ENCODE measurements at places on chromosomes 16 and 17.

DNA sequence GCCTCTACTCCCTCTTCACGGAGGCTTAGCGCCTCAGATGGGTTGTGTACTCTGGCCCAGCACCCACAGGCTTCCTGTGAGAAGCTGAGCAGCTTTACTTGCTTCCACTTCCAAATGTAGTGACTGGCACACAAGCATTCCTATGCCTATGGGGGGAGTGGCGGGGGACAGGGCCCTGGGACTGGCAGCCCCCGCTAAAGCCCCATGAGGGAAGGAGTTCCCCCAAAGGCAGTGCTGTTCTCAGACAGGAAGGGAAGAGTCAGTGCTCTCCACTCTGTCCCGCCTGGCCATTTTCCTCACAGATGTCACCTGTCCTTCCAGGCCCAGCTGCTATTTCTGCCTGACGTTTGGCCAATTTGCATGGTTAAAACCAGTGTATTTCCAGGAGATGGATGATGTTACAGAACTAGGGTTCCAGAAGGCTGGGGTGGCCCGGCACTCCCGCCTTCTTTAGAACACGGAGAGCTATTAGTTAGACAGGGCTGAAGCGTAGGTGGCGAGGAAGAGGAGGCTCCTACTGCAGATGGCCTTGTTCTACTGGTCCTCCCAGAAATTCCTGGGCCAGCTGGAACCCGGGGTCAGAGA is 83.9 kb upstream of the FBXO47 start:
- no peak for DNase-seq

GRCh38 chr16:78962457-78962929 is 638.0 kb downstream of the MAF start:
- DNase-seq, result no peak

GRCh38 chr17:7383742-7384488 is 3.0 kb downstream of the TNK1 start:
- DNase-seq, result peak; percentile 55

DNA sequence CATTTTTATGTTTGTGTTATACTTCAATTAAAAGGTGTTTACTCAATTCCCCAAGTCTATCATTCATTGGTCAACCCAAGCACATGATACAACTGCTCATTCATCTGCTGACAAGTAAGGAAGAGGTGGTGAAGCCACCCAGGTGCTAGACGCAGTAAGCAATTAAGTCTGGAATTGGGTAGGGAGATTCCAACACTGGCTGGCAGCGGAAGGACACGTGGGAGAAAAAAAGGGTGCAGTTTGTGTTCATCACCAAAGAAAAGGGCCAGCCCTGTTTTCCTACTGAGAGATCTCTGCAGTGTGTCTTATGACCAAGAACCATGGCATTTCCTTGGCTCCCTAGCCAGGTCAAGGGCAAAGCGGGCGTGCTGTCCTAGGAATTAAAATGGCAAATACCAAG is 11.8 kb upstream of the ZNF23 start:
- no peak for DNase-seq

DNA sequence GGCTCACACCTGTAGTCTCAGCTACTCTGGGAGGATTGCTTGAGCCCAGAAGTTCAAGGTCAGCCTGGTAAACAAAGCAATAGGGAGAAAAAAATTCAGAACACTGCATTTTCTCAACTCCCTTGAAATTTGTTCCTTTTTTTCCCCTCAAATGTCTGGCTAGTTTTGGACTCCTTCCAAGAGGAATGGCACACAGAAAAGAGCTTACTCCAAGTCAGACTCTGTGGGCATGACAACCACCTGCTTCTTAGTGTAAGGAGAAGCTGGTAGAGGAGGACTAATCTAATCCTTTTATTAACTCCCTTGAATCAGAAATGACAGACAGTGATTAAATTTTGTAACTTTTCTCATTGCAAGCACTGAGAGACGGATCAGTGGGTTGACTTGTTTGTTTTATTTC is 27.9 kb upstream of the HYDIN start:
- no peak for DNase-seq

- no peak for DNase-seq
Measured at GRCh38 chr16:2482708-2483534, 8.0 kb downstream of the TBC1D24 start.

DNA sequence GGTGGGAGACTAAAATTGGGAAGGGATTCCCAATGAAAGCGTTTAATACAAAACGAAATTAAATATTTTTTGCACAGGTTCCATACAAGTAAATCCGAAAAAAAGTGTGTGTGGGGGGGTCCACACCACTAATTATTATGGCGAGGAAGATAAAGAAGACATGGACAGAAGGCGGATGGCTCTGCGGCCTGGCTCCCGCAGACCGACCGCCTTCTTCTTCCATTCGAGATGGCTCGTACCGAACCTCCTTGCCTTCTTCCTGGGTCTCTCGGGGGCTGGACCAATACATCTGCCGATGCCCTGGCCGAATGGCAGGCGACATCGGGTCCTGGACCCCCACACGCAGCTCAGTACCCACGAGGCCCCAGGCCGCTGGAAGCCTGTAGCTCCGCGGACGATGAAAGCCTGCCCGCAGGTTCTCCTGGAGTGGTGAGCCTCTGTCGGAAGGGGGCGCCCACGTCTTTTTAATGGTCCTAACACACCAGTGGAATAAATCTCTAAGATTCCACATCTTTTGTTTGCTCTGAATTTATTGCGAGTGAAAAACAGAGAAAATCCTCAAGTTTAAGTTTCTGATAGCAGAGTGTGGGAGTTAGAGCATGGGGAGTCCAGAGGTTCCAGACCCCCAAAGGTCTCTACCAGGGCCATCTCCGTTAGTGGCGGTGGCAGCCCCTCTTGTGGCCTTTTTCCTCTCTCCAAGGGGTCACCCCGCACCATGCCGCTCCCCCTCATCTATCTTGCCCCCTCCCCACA is 1.4 kb downstream of the PRAC2 start:
- peak; percentile 85 for DNase-seq

DNA sequence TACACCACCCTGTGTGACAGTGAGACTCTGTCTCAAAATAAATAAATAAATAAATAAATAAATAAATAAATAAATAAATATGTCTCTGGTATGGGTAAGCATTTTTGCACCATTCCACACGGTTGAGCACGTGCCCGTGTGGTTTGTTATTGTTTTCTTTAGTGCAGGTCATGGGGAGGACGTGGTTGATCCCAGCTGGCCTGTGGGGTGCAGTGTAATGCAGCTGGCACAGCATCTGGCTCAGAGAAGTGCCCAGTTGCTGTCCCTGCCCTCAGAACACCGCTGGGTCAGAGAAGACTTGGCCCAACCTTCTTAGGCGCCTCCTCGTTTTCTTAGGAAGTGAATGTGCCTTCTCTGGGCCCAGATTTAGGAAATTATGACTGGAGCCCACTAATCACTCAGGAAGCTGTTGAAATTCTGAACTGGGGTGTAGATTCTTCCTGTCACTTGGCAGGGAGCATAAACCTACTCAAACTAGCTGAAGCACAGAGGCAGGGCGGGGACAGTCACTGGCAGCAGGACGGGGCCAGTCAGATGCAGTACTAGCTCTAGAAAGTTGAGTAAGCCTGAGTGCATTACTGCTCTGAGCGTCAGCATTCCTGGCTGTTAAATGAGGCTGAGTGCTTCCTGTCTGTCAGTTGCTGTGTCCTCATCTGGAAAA is 85.9 kb downstream of the SNX29 start:
- DNase-seq, result no peak

DNA sequence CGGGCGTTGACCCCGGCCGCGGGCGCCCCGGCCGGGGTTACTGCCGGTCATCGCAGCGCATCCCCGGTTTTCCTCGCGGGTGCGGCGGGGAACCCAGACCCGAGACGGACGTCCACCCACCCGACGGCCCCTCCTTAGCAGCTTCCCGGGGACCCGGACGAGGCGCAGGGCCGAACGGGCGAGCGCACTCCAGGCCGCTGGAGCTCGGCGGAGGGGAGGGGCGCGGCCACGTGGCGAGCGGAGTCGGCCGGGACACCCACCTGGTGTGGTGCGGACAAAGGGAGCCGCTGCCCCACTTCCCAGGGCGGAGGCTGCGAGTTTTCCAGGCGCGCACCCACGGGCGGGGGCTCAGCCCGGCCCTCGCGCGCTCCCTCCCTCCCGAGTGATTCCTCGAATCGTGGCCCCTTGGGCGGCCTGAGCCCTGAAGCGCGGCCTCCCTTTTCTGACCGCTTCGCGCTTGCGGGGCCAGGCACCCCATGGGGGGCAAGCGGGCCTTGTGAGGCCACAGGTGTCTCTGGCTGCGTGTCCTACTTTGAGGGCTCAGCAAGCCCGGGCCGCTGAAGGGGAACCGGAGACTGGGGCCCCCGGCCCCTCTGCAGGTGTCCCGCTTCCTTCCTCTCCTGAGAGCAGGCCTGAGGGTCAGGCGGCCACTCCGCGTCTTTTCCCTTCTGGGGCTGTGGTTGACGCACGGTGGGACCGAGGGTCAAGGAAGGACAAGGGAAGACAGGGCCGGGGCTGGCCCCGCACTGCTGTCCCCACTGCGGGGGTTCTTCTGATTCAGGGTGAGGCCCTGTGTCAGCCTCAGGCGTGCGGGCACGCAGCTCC is 1.1 kb upstream of the FASN start:
- DNase-seq, result no peak

DNA sequence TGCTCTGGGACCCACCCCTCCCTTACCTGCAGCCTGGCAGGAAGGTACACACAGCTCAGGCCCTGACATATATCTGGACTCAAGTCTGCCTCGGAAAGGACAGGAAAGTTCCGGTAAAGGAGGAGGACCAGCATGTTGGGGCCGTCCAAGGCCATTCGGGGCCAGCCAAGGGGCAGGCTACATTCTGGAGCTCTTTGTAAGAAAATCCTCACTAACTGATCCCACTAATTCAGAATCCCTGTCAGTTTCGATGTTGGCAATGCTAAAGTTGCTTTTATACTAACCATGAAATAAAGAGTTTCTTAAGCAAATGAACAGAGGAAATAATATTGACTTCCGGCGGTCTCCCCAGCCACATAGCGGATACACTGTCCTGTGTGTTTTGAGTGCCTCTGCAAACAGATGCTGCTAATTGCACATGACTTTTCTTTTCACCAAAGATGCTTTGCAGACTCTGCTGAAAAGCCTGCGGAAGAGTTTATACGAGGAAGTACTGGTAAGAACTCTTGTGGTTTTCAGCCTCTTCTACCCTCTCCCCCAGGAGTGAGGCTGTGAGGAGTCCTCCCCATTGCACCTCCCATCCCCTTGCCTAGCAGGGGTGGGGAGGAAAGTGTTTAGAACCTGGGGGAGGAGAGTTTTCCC is 54.8 kb downstream of the PLXDC1 start:
- DNase-seq, result no peak

DNA sequence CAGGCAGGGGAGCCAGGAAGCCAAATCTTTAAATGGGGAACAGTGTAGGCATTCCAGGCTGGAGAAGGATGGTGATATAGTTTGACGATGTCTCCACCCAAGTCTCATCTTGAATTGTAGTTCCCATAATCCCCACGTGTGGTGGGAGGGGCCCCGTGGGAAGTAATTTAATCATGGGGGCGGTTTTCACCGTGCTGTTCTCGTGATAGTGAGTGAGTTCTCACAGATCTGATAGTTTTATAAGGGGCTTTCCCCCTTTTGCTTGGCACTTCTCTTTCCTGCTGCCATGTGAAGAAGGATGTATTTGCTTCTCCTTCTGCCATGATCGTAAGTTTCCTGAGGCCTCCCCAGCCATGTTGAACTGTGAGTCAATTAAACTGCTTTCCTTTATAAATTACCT is 28.8 kb downstream of the GINS3 start:
- DNase-seq, result no peak

DNA sequence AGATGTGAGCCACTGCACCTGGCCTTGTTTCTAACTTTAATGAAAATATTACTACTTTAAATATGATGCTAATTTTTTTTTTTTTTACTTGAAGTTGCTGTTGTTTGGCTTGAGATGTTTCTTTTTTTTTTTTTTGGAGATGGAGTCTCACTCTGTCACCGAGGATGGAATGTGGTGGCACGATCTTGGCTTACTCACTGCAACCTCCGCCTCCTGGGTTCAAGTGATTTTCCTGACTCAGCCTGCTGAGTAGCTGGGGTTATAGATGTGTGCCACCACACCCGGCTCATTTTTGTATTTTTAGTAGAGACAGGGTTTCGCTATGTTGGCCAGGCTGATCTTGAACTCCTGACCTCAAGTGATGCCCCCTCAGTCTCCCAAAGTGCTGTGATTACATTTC is 23.6 kb downstream of the IGSF6 start:
- no peak for DNase-seq

DNA sequence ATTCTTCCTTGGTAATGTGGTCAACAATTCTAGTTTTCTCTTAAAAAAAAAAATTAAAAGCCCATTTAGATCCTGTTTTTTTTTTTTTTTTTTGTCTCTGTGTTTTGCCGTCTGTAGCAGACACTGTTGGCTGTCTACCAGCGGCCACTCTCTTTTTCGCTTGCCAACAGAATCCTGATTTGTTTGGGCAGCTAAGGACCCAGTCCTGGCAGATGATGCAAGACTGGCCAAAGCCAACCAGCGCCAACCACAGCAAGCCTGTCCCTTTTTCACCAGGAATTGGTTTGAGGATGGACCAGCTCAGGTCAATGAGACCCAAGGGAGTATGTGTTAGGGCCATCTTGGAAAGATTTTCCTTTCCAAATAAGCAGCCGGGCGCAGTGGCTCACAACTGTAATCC is 28.2 kb downstream of the ST3GAL2 start:
- no peak for DNase-seq

GRCh38 chr17:67582673-67583081 is 135.1 kb upstream of the NOL11 start:
- DNase-seq, result no peak

GRCh38 chr16:15642557-15643047 is 352 bp downstream of the MARF1 start:
- no peak for DNase-seq

DNA sequence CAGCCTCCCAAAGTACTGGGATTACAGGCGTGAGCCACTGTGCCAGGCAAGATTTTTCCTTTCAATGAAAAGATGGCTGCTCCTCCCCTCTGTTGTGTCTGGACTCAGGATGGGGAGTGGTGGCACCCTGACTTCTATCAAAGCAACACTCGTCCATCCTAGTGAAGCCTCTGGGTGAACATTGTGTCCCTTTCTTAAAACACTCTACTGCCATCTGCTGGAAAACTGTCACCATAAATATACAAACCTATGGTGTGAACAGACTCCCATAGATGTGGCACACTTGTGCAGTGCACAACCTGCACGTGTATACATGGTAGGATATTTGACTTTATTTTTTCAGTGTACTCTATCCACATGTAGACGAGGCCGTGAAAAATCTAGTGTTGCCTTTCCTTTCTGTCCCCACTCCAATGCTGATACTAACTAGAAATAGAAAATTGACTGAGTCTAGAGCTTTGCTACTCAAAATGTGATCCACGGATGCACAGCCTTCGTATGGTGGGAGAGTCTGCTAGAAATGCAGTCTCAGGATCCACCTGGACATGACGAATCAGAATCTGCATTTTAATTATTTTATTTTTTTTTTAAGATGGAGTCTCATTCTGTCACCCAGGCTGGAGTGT is 55.9 kb upstream of the PLCG2 start:
- DNase-seq, result peak; percentile 51

GRCh38 chr17:4735876-4736651 is 3.6 kb upstream of the ZMYND15 start:
- DNase-seq, result no peak

- DNase-seq, result no peak
Measured at GRCh38 chr16:4615384-4616046, 827 bp upstream of the UBALD1 start.

Measured in neural crest cell (in vitro differentiated cells).